Psoas muscle (tissue), 8 donors: ENCODE measurements at places on chromosomes 6 and 20. TPM values are rescaled to one million over a fixed set of nuclear protein-coding genes. Genes with fewer than 3 reads are reported as not detected.

Gene BPIFA1
- total RNA-seq = not detected

Gene ARG1
- total RNA-seq = 0.19 TPM

DNA sequence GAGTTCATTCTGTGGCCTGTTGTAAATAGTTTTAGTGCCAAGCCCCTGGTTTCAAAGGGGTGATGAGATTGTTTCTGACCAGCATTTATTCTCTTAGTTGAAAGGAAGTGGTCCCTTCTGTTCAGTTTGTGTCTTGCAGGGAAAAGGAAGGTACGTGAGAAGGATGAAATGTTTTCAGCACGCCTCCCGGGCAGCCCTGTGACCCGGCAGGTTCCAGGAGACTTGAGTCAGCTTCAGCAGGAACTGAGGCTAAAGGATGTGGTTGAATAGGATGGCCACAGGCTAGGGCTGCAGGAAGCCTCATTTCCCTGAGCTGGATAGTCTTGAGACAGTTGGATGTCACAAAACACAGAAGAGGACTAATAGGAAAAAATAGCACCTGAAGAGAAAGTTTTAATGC is 132.4 kb upstream of the SYNDIG1 start:
- no peaks in the 10 kb centered on the region for H3K27me3 ChIP-seq
- DNase-seq = no peak
- H3K27ac ChIP-seq = no peak overlapping the region
- no peak overlapping the region for H3K4me3 ChIP-seq
- H3K4me1 ChIP-seq = no peaks in the 10 kb centered on the region
- no peaks in the 10 kb centered on the region for H3K36me3 ChIP-seq

DNA sequence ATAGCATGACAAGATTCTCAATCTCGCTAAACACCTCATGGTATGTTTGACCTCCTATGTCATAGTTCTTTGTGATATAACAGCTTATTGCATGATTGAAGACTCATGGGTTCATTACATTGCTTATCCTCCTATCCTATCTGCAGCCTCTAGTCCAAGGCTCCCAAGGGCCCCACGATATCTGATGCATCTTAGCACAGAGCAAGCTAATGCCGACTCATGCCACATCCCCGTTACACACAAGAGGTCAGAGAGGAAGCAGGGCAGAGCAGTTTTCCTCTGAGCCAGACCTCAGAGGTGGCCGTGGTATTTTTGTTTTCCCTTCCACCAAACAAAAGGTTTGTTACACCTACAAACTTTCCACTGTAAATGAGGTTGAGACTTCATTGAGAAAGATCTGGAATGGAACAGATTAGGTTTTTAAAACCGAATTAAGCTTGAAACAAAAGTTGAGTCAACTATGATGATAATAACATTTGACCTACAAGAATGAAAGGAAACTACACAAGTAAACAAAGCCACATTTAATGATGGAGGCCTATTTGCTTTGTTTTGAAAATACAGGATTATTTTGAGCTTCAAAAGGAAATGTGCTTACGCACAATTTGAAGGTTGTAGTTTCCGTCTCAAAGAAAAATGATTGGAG is 133.9 kb upstream of the MYLIP start:
- H3K4me1 ChIP-seq = no peaks in the 10 kb centered on the region
- no peaks in the 10 kb centered on the region for H3K27me3 ChIP-seq
- H3K27ac ChIP-seq = no peak overlapping the region
- DNase-seq = no peak
- H3K36me3 ChIP-seq = no peaks in the 10 kb centered on the region
- no peak overlapping the region for H3K4me3 ChIP-seq
